ENCODE measurements at places on chromosomes 2 and 18. TPM values are rescaled to one million over a fixed set of nuclear protein-coding genes. Genes with fewer than 3 reads are reported as not detected.

GRCh38 chr2:26801328-26801727, 15.5 kb downstream of the CENPA start:
- DNase-seq: no peak

The TRIM54 gene
- not detected for total RNA-seq

- peak; percentile 81 for DNase-seq
Measured at GRCh38 chr18:63518178-63519012, 23.8 kb upstream of the SERPINB12 start.

GRCh38 chr2:173264603-173265366, 89.9 kb upstream of the CDCA7 start:
- DNase-seq: no peak

The FBXO48 gene
- total RNA-seq: 0.91 TPM

GRCh38 chr2:98701230-98701629, 29.7 kb downstream of the MGAT4A start:
- DNase-seq: no peak
